Activated gamma-delta T cell (primary cell): ENCODE measurements at places on chromosomes 12 and 14.

DNA sequence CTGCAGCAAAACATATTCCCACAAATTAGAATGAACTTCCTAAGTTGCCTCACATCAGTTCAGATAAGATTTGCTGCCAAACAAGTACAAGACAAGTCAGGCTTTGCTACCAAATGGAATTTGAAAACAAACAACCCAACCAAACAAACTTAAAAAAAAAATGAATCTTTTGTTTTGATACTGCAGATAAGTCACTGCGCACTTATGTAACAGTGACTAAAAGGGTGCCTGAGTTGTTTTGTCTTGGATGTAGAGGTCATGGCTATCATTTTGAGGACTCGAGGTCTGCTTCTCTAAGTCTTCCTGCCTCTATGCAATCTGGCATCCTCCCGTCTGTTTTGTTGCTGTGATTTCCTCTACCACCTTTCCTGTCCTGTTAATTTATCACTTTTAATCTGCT lies 11.1 kb upstream of the EPS8 start:
- DNase-seq: no peak

GRCh38 chr12:117039891-117040309 lies 59.3 kb downstream of the TESC start:
- DNase-seq: no peak

GRCh38 chr14:55713486-55713885 lies 133.5 kb downstream of the KTN1 start:
- no peak for DNase-seq

- DNase-seq: no peak
These were observed 4.1 kb upstream of the CISTR start for GRCh38 chr12:53755893-53756292.

- DNase-seq: no peak
These were observed 149.5 kb downstream of the STXBP6 start for GRCh38 chr14:24900269-24901100.

- DNase-seq: no peak
These were observed 746.0 kb downstream of the VRK1 start for GRCh38 chr14:97543221-97543620.

DNA sequence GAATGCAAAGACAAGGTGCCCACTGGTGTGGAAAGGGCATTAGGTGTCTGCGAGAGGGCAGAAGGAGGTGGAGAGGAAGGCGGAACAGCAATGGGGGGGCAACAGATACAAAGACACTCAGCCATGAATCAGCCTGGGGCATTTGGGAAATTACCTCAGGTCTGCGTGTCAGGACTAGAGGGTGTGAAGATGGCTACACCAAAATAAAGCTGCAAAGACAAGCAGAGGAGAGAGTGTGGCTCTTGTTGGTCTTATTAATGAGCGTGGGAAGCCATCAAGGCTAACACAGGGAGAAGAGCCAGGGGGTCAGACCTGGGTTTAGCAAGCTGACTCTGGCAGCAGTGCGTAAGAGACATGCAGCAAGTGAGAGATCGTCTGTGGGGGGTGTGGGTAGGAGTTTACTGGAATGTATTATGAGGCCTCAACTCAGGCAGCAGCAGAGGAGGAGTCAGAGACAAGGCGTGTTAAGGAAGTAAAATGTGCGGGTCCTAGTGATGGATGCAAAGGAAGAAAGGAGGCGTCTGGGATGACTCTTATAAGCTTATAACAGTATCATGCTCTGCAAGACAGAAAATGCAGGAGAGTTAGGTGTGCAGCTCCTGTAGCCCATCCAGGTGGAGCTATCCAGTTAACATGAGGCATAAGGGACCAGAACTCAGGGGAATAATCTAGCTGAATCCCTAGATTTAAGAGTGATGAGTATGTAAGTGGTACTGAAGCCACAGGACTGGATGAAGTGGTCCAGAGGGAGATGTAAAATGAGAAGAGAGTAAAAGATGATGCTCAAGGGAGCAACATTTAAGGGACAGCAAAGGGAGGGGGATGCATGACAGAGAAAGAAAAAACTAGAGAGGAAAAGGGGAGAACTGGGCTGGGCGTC lies 50.4 kb downstream of the KCNK10 start:
- no peak for DNase-seq

GRCh38 chr12:74066476-74066875 lies 471.2 kb upstream of the ATXN7L3B start:
- no peak for DNase-seq

DNA sequence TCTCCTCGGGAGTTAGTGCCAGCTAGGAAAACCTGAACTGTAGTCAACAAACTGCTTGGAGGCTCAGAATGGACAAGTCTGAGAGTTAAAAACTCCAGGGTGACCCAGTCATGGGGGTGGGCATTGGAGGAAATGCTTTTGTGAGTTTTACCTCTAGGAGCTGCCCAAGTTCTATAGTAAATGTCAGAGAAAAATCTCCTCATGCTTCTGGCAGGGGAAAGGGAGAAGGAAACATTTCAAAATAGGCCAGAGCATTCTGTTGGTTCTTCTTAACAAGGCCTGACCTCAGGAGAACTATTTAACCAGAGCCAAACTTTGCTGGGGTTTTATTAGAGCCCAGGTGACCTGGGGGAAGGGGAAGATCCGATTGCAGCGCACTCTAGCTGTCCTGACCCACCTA lies 12.3 kb downstream of the NINJ2 start:
- no peak for DNase-seq

DNA sequence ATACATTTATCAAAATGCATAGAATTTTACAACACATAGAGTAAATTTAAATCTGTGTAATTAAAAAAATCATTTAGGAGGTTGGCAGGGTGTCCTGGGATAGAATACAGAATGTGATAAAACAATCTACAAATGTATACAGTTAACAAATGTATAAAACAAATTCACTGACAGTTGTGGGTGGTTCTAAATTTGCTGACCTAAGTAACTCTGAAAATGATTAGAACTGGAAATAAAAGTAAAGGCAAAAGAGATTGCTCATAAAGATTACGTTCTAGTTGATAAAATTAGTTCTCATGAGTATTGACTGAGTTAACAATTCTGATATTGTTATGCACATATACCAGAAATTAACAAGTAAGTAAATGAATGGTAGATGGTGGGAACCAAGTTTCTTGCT lies 1827.3 kb upstream of the FLRT2 start:
- DNase-seq: no peak

DNA sequence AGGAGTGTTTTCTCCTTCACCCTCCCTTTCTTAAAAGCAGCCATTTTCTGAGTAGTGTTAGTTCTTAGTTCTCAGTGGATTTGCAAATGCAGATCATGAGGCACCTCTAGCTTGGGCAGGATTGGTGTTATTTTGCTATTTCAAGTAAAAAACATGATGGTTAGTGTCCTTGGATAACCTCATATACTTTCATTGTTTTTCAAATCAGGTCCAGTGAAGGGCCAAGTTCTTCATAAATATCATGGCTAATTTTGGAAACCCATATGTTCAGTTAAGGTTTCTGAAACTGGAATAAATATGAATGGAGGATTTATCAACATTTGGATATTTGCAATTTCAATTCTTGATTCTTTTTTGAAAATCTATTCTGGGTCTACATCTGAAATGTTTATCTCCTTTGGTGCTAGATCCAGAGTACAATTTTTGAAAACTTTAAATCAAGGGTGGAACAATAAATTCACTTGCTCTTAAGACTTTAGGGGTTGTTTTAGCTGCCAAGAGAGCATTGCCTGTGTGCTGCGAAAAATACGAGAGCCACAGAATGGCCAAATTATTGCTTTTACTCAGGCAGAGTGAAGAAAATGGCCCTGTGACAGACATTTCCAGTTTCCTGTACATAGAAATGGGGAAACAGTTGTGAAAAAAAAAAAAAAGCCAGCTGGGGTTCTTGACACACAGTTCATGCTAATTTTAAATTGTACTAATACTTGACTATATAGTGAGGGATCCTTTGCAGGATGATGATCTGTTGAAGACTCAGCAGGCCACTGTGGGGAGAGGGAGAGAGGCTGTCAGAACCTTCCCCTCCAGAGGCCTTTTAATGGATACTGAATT lies 104.6 kb downstream of the BICD1 start:
- no peak for DNase-seq
